Activated CD4-positive, alpha-beta T cell treated with anti-CD3 and anti-CD28 coated beads for 36 hours (primary cell): ENCODE measurements at places on chromosomes 1 and 21. TPM values are rescaled to one million over a fixed set of nuclear protein-coding genes. Genes with fewer than 3 reads are reported as not detected.

The TBX19 gene
- total RNA-seq, result 2.5 TPM

- DNase-seq, result peak; percentile 14
These were observed 63.6 kb upstream of the ERRFI1 start for GRCh38 chr1:8089535-8090228.

The ATP13A2 gene
- total RNA-seq, result 32.0 TPM

- peak; percentile 37 for DNase-seq
These were observed 28.3 kb upstream of the PPM1J start for GRCh38 chr1:112743174-112744008.

DNA sequence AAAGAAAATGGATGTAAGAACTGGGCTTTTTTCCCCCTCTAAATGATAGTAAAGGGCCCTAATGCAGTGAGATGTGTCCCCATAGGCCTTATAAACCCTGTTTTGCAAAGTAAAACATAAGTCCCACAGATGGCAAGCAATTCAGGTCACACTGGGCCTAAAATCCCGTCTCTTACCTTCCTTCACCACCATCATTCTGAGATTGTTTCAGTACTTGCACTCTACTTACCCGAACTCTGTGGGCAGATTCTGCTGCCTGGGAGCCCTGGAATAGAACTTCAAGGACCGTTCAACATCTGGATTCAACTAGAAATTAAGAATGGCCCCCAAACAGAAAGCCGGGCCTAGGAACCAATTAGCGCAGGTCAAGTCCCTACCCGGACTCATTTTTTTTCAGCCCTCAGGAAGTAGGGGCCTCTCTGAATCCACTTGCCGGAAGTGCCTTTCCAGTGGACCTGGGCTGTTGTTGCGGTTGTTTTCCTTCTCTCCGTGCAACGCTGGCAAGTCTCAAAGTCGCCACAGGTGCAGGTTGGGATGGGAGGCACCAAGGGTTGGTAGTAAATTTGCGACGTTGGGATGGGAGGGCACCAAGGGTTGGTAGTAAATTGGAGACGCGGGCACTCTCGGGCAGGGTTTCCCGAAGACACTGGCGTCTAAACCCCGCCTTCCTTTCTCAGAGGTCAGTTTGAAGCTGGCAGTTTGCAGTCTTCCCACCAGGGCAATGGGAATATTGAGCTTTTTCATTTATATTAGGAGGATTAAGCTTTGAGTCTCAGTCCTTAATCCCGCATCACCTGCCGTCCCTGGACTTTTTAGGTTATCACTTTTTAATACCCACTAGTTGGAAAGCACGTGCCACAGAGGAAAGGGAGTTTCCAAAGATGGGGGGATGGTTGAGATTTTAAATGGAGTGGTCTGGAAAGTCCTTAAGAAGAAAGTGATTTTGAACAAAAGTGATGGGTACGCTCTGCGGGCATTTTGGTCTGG lies at the start of gene TMEM69:
TSS of gene TMEM69 (plus strand) at position 428 of the 987 bp plus-strand sequence. CDS start 2,888 bp downstream, outside the sequence.
- DNase-seq, result peak; percentile 86

DNA sequence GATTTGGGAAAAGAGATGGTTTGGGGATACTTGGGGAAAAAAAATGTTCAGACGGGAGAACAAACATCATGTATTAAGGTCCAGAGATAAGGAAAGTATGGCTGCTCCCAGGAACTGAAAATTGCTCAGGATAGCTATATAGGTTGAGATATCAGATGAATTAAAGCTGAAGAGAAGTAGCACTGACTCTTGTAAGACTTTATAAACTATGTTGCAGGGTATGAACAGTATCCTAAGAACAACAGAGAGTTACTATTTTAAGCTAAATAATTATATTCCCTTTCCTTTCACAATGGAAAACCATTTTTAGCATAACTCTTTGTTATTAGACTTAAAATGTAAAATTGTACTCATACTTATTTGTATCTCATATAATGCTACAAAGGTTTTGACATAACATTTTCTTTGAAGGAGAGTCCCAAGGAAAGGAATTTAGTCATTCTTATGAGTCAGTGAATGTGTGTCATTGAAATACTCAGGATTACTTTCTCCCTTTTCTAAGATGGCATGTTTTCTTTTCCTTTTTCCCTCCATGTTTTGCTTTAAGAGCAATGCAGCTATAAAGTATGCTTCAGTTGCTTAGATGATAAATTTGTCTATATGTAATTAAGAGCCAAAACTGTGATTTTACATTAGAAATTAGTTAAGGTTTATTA lies 139.4 kb upstream of the KIAA1614 start:
- no peak for DNase-seq

The LGR6 gene
- 0.14 TPM for total RNA-seq

DNA sequence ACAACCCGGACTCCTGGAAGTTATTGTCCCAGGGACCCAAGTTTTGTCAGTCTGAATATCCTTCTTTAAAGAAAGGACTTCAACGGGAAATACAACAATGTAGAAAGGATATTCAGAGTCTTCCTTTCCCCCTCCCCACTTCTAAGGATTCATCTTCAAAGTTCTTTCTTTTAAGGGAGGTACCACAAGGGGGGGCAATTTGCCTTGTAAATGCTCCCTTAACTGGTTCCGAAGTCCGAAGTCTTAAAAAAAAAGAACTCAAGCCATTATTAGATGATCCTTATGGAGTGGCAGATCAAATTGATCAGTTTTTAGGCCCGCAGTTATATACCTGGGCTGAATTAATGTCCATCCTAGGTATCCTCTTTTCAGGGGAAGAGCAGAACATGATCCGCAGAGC lies 47.0 kb downstream of the SERINC2 start:
- DNase-seq, result no peak

The CXADR gene
- total RNA-seq, result 0.91 TPM

DNA sequence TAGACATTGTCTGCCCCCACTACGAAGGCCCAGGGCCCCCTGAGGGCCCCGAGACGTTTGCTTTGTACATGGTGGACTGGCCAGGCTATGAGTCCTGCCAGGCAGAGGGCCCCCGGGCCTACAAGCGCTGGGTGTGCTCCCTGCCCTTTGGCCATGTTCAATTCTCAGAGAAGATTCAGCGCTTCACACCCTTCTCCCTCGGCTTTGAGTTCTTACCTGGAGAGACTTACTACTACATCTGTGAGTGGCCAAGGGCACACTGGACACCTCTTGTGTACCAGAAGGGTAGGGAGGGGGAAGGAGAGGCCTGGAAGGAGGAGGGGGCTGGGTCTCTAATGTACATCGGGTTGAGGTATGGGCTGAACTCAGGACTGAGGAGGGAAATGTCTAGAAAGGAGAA lies 3.2 kb downstream of the EFNA4 start:
- no peak for DNase-seq

- DNase-seq, result no peak
These were observed 4.9 kb downstream of the ARID1A start for GRCh38 chr1:26700711-26701110.

DNA sequence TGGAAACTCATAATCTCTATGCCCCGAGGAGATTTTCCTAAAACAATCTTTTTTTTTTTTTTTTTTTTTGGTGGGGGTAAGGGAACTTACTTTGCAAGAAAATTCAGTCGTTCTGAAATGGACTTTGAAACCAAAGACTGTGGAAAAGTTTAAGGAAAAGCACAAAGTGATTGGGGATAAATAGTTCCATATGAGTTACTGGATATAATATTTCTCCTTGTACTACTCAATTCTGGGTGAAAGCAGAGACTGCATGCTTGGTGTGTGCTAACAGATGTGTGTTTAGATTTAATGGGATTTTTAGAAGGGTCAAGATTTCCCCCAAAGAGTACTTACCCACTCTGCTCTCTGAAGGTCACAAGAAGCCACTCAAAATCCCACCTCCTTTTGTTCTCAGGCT lies 204.9 kb upstream of the USP24 start:
- no peak for DNase-seq

DNA sequence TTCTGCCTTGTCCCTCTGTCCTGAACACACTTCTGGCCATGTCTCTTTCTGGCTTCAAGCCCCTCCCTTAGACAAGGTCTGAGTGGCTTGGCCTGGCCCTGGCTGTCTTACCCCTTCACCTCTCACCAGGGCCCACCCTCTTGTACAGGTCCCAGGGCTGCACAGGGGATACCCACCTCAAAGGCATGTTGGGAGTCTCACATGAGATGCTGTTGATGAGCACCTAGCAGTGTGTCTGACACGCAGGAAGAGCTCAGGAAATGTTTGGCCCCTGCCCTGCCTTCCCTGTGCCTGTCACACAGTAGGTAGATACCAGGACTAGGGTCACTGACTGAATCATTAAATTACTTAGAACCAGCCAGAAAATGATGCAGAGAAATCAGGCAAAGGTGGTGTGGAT lies 16.6 kb downstream of the ZNF362 start:
- no peak for DNase-seq

GRCh38 chr1:230923176-230923575 lies 54.9 kb upstream of the C1orf198 start:
- DNase-seq, result no peak

DNA sequence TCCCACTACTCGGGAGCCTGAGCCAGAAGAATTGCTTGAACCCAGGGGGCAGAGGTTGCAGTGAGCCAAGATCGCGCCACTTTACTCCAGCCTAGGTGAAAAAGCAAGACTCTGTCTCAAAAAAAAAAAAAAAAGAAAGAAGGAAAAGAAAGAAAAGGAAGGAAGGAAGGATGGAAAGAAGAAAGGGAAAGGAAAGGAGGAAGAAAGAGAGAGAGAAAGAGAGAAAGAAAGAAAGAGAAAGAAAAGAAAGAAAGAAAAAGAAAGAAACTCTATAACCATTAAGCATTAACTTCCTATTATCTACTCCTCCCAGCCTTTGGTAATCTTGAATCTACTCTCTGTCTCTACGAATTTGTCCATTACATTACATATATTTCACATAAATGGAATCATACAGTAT lies 6.9 kb upstream of the NFASC start:
- DNase-seq, result no peak

DNA sequence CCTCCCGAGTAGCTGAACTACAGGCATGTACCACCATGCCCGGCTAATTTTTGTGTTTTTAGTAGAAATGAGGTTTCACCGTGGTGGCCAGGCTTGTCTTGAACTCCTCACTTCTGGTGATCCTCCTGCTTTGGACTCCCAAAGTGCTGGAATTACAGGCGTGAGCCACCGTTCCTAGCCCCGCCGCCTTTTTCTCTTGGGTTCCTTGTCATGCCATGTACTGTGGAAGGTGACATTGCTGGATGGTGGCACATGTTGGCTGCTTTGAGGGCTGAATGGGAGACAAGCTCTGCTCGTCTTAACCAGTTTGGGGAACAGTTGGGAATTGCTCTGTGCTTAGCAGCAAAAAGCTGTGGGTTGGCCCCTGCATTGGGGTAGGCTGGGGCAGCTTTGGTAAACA lies 22.7 kb downstream of the ACTL8 start:
- no peak for DNase-seq

The DISC1 gene
- total RNA-seq, result 3.8 TPM

The ARHGAP30 gene
- 165 TPM for total RNA-seq

The NCSTN gene
- total RNA-seq, result 47.0 TPM

The NUDT4B gene
- total RNA-seq, result 0.41 TPM

- DNase-seq, result peak; percentile 82
These were observed 16.9 kb downstream of the CAPZB start for GRCh38 chr1:19468397-19468956.

DNA sequence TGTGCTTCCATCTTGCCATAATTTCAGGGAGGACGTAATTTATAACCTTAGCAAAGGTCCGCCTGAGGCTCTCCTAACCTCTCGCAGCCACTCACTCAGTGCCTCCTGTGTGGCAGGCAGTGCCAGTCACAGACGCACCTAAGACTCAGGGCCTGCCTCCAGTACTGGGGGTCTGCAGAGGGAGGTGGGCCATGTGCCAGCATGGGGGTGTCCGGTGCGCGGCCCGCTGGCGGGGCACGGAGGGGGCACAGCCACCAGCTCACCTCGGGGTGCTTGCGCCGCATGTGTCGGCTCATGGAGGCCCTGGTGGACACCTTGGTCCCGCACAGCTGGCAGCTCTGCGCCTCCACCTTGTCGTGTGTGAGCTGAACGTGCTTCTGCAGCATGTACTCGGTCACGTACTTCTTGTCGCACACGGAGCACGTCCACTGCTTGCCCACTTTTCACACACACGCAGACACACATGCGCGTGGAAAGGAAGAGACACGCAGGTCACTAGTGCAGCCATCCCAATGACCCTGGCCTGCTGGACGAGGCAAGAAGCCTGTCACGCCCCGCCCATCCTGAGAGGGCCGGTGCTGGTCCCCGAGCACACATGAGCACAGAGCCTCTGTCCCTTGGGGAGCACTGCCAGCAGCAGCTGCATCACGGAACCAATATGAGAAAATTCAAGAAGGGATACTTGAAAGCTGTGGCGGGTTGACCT lies 43.2 kb upstream of the RIPK4 start:
- DNase-seq, result no peak

The RGS7 gene
- not detected for total RNA-seq

- no peak for DNase-seq
These were observed 32.6 kb downstream of the CFH start for GRCh38 chr1:196684476-196684875.

DNA sequence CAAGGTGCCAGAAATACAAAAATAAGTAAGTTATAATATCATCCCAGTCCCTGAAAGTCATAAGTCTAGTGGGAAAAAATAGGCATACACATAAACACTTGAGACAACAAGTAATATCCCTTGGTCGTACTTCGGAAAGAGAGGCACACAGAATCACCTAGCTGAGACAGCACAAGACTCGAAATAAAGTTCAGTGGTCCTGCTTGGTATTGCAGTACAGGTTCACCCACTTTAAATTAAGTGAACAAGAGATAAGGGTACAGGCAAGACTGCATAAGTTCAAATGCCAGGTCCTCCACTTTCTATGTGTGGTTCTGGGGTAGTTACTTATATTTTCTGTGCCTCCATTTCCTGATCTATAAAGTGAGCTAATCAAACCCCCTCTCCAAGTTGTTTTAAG lies 47.6 kb downstream of the SEC16B start:
- no peak for DNase-seq

The EXO1 gene
- total RNA-seq, result 57.8 TPM

The RGSL1 gene
- total RNA-seq, result not detected

GRCh38 chr1:219900882-219901281 lies 27.5 kb downstream of the SLC30A10 start:
- DNase-seq, result no peak

DNA sequence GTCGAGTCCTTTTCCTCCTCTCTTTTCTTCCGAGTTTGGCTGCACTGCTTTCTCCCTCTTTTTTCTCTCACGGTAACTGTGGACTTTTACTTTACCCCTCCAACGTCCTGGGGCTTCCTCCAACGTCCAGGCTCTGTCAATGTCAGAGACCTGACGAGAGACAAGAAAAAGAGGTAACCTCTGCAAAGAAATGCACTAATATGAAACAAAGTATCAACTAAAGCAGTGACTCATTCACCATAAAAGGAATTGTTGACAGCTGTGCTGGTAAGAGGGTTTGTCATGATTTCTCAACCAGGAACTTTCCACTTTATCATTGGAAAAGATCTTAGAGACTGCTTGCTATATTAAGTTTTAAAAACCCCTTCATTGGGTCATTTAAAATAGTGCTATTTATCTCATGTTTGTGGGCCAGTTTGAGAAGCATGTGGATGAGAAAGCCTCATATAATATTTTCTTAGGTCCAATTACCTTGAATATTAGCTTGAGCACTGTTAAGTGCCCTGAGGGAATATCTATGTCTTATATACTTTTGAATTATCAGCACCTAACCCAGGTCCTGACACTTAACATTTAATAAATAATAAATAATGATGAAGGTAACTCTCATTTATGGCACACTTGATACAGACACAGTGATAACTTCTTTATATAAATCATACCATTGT lies at the start of gene GBP2:
TSS of gene GBP2 (minus strand) at position 202 of the 668 bp plus-strand sequence. CDS start 4,148 bp downstream, outside the sequence.
- DNase-seq, result peak; percentile 50
